A172 (cell line): ENCODE measurements at places on chromosomes 13 and 19.

GRCh38 chr13:44436589-44437337 lies 63.1 kb downstream of the SERP2 start:
- peak; percentile 88 for DNase-seq

- DNase-seq = no peak
Measured at GRCh38 chr13:44120849-44121755, 241.4 kb downstream of the LACC1 start.

GRCh38 chr13:102703726-102704035 lies 8.8 kb upstream of the METTL21C start:
- DNase-seq = no peak

GRCh38 chr13:34708566-34709313 lies 233.3 kb upstream of the NBEA start:
- DNase-seq = no peak

DNA sequence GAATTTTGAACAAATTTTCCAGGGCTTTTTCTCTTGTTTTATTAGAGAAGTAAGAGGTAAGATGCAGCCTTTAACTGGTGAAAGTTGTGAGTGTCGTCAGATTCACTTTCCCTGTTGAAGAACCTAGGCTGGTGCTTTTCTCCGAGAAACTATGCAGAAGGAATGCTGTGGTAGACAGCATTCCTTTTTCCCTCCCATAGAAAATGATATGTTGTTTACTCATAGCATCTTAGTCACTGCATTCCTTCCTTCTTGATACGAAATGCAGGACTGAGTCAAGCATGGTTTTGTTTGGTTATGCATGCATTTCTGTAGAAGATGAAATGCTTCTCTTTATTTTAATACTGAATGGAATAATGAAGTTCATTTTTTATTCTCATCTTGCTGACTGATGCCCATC lies 3.4 kb downstream of the ITGBL1 start:
- DNase-seq = peak; percentile 95

- no peak for DNase-seq
Measured at GRCh38 chr19:18660939-18661670, 22.4 kb upstream of the CRTC1 start.

GRCh38 chr19:39196860-39197562 lies at the start of gene NCCRP1:
Gene NCCRP1 (plus strand): TSS chr19:39196964. CDS start chr19:39196983, 19 bp downstream.
- DNase-seq = no peak

DNA sequence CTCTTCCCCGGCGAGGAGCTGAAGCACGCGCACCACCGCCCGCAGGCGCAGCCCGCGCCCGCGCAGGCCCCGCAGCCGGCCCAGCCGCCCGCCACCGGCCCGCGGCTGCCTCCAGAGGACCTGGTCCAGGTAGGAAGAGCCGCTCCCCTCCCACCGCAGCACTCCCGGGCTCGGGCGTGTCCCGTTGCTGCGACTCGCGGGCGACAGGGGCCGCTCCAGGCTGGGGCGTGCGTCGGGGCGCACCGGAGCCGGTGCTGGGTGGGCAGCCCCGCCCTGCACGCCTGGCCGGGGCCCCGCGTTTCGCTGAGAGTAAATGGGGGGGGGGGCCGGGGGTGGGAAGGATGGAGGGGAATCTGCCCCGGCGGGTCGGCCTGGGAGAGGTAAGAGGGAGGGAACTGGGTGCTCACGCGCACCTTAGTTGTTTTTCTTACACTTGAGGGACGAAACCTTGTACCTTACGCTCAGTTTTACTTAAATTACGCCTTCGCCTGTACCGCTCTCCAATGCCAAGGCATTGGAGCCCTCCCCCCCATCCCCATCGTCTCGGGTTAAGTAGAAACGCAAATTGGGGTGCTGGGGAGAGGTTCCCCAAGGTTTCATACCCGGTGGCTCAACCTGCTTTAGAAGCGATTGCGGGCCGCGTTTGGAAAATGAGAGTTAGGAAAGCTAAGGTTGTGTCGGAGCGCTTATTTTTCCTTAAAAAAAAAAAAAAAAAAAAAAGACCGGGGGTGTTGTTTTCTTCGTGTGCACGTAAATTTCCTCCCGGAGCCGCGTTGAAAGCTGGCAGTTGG lies 850 bp downstream of the KLF5 start:
- DNase-seq = peak; percentile 10
